ENCODE measurements at places on chromosomes 2 and 18.
A peak's percentile ranks its signal among the peaks of the same experiment; 100 is the strongest.

- DNase-seq = no peak
These were observed 311.7 kb upstream of the PKDCC start for GRCh38 chr2:41736105-41736567.

DNA sequence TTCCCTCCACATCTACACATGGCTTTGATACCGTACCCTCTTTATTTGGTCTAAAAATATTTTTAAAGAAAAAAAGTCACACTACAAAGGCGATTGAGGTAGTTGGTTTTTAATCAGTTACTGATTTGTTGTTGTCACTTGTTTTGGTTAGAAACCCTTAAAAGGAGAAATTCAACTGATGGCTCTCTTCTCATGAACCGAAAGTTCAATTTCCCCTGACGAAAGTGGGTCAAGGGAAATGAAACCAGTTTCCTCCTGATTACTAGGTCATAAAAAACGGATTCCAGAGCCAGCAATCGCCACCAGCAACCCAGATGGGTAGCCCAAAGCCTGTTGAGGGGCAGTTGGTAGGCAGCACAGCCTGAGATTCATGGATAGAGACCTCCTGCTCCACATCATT, 63.2 kb downstream of the DLGAP1 start:
- DNase-seq = no peak

DNA sequence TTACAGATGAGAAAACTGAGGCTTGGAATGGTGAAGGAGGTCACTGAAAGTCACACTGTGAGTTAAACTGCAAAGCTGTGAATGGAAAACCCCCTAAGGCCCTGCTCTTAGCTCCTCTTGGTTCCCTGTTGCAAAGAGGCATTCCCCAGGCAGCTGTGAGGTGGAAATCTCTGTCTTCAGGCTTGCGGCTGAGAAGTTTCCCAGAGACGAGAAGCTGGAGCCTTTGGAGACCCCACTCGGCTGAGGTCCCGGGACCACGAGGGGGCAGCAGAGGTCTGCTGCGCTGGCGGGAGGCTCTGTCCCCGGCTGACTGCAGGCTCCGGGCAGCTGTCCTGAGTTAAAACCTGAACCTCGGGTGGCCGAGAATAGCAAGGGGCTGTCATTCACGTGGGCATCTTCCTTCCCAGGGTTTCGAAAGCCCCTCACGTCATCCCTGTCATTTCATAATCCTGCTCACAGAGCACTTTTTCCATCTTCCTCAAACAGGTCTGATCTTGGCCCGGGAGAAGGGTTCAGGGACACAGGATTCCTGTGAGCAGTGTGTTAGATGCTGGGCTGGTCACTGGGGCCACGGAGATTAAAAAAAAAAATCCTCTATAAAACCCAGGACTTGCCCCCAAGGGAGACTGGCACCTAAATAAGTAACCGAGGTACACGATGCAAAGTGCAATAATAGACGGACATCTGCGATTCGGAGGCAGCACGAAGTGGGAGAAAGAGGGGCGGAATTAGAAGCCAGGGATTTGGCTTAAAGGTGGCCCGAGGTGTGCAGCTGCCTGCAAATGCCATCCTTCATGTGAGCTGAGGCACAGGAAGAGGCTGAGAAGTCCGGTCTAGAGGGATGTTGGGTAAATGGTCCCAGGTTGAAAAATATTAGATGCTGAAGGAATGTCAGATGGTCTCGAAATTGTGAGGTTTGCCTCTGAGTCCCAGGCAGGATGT, 24.6 kb upstream of the ATOH8 start:
- peak; percentile 79 for DNase-seq

DNA sequence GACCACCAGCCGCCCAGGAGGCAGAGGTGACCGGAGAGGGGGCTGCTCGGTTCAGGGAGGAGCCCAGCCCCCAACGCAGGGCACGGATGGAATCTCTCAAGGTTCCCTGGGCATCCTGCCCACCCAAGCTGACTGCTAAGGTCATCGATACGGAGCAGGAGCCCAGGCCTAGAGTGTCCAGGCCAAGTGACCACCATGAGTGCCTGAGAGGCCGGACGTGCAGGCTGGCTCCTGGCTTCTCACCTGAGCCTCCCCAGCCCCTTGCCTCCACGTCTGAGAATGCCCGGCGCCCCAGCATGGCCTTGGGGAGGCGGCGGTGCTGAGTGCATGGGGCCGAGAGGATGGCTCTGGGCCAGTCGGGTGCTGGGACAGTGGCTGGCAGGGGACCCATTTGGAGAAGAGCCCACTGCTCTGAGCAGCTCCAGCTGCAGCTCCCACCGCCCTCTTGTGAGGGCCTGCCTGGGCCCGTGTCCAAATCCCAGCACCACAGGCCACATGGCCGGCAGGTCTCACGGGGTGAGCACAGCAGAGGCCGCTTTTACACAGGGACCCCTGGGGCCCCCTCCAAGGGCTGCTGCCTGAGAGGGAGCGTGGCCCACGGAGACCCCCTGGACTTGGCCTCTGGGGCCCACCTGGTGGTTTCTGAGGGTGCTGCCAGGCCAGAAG, 102.8 kb upstream of the CTDP1 start:
- no peak for DNase-seq

DNA sequence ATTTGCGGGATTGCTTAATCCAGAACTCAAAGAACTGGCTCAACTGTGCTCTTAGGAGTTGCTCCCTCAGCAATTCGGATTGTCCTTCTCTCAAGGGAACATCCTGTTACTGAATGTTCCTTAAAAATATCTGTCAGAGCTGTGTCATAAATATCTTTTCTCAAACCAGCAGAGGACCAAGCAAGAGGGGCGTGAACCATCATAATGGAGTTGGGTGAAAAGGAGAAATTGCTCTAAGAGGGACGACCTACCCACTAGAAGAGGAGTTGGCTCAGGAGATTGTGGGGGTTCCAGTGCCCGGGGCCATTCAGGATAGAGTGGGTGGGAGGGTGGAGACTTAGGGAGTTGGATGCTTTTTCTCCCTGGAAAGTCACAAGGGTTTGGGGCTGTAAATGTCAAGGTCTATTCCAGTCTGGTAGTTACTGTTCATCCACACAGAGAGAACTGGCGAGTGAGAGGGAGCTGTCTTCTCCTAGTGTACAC, 59.5 kb downstream of the MERTK start:
- DNase-seq = no peak

DNA sequence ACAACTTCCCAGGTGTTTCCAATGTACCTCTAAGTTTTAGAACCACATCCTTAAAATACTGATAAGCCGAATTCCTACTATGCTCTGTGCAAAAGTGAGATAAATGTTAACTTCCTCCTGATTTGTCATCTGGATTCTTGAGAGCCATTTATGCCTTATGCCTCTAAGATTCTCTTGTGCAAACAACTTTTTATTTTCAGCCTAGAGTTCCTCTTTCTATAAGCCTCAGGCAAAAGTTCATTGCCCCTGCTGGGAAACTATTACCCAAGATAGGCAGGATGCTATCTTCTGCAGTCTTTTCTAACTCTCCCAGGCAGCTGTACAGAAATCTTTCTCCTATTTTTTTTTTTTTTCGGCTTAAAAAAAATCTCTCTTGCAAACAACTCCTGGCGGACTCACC, 216.1 kb downstream of the KCNJ3 start:
- no peak for DNase-seq

Measured in stimulated activated CD4-positive, alpha-beta T cell treated with anti-CD3 and anti-CD28 coated beads, Interleukin-12 subunit alpha, Interleukin-12 subunit beta, amount 100 ng/mL, for 4 hours (primary cell).